ENCODE measurements at places on chromosomes 6 and 20. TPM values are rescaled to one million over a fixed set of nuclear protein-coding genes. Genes with fewer than 3 reads are reported as not detected.

DNA sequence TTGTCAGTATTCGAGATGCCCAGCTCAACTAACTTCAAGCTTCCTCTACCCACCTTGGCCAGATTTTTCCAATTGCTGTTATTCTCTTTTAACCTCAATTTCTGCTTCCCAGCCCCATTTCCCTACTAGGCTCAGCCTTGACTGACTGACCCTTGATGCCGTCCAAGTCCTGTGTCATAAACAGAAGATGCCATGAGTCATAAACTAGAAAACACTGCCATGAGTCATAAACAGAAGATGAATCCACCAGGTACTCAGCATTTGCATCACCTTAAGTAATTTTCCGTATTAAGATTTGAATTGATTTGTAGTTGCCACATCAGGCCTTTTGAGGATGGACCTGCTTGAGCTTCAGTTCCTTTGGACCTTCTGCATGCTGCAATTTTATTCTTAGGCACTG is 123.8 kb downstream of the FAM83B start:
- DNase-seq, result peak; percentile 15

DNA sequence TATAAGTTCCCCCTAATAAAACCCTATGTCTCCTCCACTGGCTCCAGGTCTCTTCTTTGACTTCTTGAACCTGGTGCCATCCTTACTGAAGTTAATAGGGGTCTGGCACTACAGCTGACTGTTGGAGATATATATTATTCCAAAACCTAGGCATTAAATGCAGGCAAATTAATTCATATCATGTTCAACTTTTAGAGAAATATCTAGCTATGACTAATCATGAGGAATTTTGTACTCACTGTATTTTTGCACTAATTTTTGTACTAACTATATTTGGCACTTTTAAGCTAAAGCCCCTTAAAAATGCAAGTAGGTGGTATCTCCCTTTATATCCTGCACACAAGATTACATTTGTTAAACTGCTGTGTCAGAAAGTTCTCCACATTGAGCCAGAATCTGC is 10.9 kb downstream of the DPPA5 start:
- DNase-seq, result no peak

GRCh38 chr6:21309807-21310221 is 283.7 kb upstream of the SOX4 start:
- DNase-seq, result no peak

DNA sequence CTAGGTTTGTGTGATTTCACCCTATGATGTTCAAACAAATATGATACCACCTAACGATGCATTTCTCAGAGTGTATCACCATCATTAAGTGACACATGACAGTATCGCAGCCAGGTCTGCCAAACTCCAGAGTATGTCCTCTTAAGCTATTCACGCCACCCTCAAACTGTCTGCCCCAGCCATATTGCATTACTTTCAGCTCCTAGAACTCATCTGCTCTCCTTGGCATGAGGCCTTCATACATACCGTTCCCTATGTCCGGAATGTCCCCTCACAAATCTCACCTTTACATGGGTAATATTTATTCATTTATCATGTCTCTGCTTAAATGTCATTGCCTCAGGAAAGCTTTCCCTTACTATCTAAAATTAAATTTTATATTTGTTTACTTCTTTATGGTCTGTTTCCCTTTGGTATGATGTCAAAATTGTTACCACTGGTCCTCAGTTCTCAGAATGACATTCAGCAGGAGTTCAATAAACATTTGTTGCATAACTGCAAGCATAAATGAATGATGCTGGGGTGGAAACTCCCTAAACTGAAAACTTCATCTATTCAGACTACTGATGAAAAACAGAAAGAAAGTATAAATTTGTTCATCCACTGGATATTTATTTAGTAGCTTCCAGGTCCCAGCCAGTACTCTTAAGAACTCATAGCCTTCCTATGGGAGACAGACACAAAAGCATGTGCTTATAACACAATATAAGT is 3.2 kb downstream of the SESN1 start:
- DNase-seq, result no peak

GRCh38 chr6:108714101-108714765 is 134.0 kb upstream of the ARMC2 start:
- no peak for DNase-seq

DNA sequence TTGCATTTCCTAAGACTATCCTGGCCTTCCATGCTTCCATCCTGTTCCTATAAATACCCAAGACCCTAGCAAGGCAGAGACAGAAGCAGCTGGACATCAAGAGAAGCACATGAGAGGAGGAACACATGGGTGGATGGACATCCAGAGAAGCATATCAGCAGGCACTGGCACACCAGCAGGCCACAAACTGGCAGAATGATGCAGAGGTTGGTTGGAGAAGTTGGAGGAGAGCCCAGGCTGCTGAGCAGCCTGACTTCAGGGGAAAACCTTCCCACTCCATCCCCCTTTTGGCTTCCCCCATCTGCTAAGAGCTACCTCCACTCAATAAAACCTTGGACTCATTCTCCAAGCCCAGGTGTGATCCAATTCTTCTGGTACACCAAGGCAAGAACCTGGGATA is 332.5 kb downstream of the FRK start:
- peak; percentile 57 for DNase-seq

GRCh38 chr20:53839423-53840176 is 230.8 kb downstream of the BCAS1 start:
- peak; percentile 53 for DNase-seq

DNA sequence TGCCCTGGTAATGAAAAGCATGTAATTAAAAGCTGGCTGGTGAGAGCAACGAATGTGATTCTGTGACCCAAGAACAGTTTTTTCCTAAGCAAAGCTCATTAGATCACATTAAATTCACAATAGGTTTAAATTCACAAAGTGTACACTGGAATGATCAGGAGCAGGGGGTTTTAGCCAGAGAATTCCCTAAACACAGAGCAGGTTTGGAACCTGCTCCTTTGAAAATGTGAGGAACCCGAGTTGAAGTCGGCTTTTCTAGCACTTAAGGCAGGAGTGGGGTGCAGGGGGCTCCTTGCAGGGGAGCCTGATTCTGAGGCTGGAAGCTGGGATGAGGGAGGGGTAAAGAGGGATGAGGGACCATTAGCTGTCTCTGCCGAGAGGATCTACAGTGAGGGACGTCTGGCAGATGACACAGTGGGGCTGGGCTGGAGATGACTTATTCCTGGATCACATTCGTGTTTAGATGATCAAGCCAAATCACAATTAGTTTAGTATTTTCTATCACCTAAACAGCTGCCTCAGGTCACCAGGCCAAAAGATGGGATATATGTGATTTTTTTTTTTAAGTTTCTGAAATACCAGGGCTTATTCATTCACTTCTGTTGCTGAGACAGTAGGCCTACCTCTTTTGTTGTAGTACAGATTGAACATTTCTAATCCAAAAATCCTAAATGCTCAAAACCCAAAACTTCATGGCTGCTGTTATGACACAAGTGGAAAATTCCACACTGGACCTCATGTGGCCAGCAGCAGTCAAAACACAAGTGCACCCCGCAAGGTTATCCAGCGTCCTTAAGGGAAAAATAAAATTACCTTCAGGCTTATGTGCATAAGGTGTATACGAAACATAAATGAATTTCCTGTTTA is 93.1 kb upstream of the HIVEP1 start:
- DNase-seq, result peak; percentile 55

DNA sequence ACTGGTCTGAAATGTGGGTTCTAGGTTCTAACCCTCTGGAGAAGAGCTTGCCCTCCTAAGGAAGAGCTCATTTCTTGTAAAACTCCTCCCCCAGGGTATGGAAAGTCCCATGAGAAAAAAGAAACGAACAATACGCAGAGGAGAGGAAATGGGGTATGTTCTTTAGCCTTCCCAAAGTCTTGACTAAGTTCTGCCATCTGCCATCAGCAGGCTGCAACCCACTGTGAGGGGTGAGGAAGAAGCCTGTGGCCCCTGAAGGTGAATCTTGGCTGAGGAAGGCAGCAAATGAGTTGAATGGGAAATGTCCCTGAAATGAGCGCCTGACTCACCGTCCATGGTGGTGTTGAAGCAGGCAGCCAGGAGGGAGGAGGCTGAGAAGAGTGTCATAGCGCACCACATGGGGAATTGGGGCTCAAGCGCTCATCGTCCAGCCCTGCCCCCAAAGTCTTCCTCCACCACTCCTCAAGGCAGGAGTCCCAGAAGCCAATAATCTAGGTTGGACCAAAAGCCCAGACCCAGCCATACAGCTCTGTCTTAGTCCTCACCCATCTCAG is 10.4 kb upstream of the MATN4 start:
- no peak for DNase-seq

- no peak for DNase-seq
Measured at GRCh38 chr20:59259946-59260345, 40.5 kb upstream of the EDN3 start.

DNA sequence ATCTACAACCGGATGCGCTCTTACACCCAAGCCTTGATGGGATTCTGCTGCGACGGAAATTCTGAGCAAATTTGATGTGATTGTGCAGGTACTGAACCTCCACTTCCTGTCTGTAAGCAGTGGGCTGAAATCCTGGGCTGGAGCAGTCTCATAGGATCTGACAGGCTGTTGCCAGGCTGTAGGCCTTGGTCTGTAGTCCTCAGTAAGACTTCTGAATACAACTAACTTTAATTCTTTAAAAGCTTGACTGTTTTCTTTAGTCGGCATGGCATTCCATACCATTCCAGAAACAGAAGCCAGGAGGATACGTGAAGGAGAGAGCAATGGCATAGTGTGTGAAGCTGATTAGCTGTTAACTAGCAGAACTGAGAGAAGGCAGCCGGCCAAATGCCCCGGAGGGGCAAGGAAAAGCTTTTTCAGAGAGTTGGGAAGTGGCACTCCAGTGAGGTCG is 68.3 kb downstream of the ADTRP start:
- DNase-seq, result peak; percentile 56

DNA sequence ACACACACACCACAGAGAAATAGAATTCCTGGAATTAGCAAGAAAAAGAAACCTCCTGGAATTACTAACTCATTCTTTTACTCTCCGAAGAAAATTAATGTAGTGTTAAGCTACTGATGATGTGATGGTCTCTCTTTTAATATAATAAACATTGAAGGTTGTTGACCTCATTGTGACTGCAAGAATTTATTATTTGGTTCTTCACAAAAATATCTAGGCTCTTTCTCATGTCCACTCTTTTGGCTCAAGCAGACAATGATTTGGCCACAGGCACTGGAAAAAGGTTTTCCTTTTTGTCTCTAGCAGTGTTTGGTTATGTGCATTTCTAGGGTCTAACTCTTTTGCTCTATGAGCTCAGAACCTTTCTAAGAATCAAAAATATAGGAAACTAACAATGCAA is 811.9 kb downstream of the TENT5A start:
- DNase-seq, result peak; percentile 12

DNA sequence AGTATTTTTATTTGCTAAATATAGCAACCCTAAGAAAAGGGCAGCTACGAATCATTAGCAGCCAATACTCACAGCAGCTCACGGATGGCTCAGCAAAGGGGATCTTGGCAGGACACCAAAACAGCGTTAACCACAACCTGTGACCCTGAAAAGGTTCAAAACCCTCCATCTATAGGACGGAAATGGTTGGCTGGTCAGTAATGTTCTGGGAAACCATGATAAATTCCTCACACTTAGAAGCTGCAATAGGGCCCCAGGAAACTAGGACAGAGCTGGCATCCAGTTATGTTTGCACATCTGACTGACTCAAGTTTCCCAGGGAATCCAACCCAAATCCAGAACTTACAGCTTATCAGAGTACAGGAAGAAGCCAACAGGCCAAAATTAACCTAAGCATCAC is 30.9 kb upstream of the PTPRT start:
- peak; percentile 67 for DNase-seq

DNA sequence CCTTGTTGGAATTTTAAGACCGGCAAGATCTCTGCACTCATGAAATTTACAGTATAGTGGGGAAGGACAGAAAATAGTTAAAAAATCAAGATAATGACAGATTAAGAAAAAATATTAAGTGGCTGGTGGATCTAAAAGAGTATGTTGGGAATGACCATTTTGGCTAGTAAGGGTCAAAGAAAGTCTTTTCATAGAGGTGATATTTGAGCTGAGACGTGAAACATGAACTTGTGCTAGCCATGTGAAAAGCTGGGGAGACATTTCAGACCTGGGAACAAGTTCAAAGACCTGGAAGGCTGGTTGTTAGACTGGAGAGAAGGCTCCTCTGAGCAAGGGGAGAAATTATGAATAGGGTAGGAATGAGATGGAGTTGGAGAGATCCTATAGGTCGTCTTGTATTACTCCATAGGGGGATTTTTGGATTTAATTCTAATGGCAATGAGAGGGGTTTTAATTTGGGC is 4.7 kb downstream of the BICRAL start:
- DNase-seq, result no peak

DNA sequence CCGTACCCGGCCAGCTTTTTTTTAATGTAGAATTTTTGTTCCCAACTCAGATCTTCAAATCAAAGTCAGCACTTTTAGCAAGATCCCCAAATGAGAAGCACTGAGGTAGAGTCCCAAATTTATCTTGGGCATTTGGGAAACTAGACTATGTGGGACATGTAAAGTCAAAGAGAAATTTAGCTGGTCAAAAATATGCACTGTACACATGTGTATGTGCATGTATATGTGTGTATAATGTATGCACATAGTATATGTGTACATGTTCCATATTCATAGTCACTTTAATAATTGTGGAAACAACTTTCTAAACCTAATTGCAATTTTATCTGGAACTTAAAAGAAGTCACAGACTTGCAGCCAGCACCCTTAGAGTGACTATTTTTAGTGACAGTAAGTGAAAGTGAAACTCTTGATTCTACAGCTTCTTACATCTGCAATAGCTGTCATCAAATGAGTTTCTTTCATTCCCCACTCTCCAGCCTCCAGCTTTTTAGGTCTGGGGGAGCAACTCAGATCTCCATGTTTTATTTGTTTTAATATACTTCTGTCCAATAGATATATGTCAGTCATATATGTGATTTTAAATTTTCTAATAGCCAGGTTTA is 53.6 kb downstream of the CDC40 start:
- peak; percentile 46 for DNase-seq

DNA sequence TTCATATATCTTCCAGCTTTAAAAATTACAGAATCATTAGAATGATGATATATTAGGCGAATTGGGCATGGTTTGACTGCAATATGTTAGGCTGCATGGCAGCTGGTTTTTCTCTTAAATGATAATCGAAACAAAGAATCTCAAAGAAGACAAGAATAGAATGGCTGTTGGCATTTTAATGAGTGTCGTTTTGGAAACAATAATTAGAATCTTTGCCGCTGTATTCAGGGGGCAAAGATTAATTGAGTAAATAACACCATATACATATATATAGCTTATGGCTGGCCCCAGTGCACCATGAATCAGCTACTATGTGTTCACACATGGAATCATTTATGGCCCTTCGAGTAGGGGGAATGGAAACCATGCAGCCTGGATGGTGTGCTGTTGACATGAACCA is 216.2 kb downstream of the RNF144B start:
- no peak for DNase-seq

- DNase-seq, result peak; percentile 98
Measured at GRCh38 chr6:83183082-83183828, 9.8 kb downstream of the PGM3 start.

The FKBP1C gene
- 1.1 TPM for total RNA-seq

The THBD gene
- total RNA-seq, result 45.2 TPM

The HLA-C gene
- 2,500 TPM for total RNA-seq

The TFAP2D gene
- not detected for total RNA-seq

The BEND3 gene
- total RNA-seq, result 4.3 TPM

The SOX18 gene
- total RNA-seq, result not detected

The GLP1R gene
- not detected for total RNA-seq

The SNX21 gene
- 35.8 TPM for total RNA-seq

The HTR1E gene
- total RNA-seq, result not detected
